Activated CD4-positive, alpha-beta T cell treated with anti-CD3 and anti-CD28 coated beads for 36 hours (primary cell): ENCODE measurements at places on chromosomes 2 and 18. TPM values are rescaled to one million over a fixed set of nuclear protein-coding genes. Genes with fewer than 3 reads are reported as not detected.

DNA sequence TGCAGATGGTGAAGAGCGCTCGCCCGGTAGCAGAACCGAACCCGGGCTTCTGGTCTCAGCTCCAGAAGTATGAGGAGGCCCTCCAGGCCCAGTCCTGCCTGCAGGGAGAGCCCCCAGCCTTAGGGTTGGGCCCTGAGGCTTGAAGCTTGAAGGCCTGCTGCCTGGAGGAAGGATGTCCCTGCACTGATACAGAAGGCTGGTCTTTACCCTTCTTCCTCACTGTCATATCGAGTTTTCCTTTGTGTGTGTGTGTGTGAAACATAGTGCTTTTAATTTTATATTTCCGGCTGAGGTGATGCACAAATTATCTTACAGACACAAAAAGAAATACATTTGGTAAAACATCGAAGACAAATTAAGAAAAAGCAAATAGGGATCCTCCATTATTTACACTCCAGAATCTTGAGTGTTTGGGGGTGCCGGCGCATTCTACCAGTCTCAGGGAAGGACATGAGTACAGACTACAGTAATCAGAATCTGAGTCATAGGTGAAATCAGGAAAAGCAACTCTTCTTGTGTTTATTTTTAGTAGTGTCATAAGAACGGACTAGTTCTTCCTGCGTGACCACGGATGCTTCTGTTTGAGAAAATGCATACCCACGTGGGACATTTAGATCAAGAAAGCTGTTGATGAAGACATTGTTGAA is 1.3 kb downstream of the DUSP28 start:
- peak overlapping the region; percentile 82 for H3K4me3 ChIP-seq
- H3K36me3 ChIP-seq, result peaks cover 50% of the 10 kb centered on the region
- H3K27ac ChIP-seq, result peak overlapping the region; percentile 89
- peak; percentile 38 for DNase-seq
- peaks cover 73% of the 10 kb centered on the region for H3K4me1 ChIP-seq
- no peaks in the 10 kb centered on the region for H3K27me3 ChIP-seq

DNA sequence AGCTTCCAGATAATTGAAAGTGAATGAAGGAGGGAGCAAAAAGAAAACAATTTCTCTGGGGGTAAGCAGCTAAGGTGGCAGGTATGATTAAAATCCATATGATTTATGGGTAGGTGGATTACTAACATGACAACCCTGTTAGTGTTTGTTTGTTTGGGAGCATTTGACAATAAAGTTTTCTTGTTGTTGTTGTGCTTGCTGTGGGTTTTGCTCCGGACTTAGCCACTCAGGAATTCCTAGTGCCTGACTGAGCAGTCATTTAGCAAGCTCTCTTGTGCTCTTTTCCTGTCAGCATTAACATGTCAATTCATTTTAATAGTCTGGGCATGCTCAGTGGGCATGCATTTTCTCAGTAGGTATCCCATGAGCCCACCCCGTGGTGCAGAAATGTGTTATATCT is 674.8 kb upstream of the ZEB2 start:
- H3K4me1 ChIP-seq, result no peaks in the 10 kb centered on the region
- H3K36me3 ChIP-seq, result no peaks in the 10 kb centered on the region

- DNase-seq, result no peak
- H3K27me3 ChIP-seq, result no peaks in the 10 kb centered on the region
- H3K27ac ChIP-seq, result no peak overlapping the region
- peaks cover 10% of the 10 kb centered on the region for H3K36me3 ChIP-seq
- H3K4me1 ChIP-seq, result peaks cover 30% of the 10 kb centered on the region
Observed at GRCh38 chr2:8152392-8153257, 529.2 kb upstream of the ID2 start.

- H3K27me3 ChIP-seq, result no peaks in the 10 kb centered on the region
- no peak for DNase-seq
- no peak overlapping the region for H3K4me3 ChIP-seq
- no peak overlapping the region for H3K27ac ChIP-seq
- no peaks in the 10 kb centered on the region for H3K36me3 ChIP-seq
Observed at GRCh38 chr2:190126798-190127197, 64.3 kb upstream of the MSTN start.

DNA sequence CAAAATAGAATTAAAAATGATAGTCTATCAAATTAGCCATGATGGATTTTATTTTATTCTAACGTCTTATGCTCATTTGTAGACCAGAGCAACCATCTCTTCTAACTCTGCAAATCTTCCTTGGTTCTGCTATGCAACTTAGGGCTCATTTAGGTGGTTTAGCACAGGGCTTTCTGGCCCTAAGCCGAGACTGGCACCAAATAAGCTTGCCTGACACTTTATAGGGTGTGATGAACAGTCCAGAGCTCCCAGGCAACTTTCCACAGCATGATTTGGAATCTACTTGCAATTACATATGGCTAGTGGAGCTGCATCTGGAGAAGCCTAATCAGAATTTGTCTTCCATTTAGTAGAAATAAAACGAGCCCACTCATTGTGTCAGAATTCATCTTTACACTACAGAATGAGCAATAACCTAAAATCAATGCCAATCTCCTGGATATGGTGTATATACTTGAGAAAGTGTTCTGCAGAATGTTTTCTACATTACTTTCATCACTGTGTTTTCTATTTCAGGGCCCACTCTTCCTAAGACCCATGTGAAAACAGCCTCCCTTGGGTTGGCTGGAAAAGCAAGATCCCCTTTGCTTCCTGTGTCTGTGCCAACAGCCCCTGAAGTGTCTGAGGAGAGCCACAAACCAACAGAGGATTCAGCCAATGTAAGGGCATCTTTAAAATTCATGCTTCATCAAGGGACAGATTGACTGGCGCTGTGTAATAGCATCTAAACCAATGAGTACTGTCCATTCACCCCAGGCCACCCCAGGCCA is 698.2 kb downstream of the MBD2 start:
- H3K27me3 ChIP-seq, result peaks cover 1% of the 10 kb centered on the region
- no peak overlapping the region for H3K4me3 ChIP-seq
- H3K27ac ChIP-seq, result no peak overlapping the region
- no peaks in the 10 kb centered on the region for H3K4me1 ChIP-seq
- H3K36me3 ChIP-seq, result no peaks in the 10 kb centered on the region

The SLC5A7 gene
- total RNA-seq, result not detected

The CRYGB gene
- not detected for total RNA-seq

DNA sequence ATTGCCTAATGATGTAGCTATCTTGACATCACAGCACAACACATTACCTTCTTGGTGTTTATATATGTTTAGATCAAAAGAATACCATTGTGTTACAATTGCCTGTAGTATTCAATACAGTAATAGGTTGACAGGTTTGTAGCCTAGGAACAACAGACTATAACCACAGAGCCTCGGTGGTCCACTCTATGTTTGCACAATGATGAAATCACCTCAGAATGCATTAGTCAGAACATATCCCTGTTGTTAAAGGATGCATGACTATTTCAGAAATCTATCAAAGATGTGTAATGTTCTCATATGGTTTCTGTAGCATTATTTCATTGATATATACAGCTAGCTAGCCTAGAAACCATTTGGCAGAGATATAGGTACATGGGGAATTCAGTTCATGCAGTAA is 8.9 kb downstream of the METTL5 start:
- no peak for DNase-seq
- H3K4me3 ChIP-seq, result no peak overlapping the region
- H3K4me1 ChIP-seq, result peaks cover 18% of the 10 kb centered on the region
- peaks cover 58% of the 10 kb centered on the region for H3K36me3 ChIP-seq
- H3K27ac ChIP-seq, result no peak overlapping the region

The MALL gene
- 2.0 TPM for total RNA-seq

- no peaks in the 10 kb centered on the region for H3K36me3 ChIP-seq
- H3K4me3 ChIP-seq, result no peak overlapping the region
- DNase-seq, result no peak
- H3K27me3 ChIP-seq, result no peaks in the 10 kb centered on the region
Observed at GRCh38 chr2:64799592-64800252, 146.0 kb upstream of the SERTAD2 start.
